Kasumi-1 (cell line): ENCODE measurements at places on chromosomes 12 and 14.

GRCh38 chr12:108973629-108974152, 47.2 kb downstream of the SVOP start:
- DNase-seq: no peak

DNA sequence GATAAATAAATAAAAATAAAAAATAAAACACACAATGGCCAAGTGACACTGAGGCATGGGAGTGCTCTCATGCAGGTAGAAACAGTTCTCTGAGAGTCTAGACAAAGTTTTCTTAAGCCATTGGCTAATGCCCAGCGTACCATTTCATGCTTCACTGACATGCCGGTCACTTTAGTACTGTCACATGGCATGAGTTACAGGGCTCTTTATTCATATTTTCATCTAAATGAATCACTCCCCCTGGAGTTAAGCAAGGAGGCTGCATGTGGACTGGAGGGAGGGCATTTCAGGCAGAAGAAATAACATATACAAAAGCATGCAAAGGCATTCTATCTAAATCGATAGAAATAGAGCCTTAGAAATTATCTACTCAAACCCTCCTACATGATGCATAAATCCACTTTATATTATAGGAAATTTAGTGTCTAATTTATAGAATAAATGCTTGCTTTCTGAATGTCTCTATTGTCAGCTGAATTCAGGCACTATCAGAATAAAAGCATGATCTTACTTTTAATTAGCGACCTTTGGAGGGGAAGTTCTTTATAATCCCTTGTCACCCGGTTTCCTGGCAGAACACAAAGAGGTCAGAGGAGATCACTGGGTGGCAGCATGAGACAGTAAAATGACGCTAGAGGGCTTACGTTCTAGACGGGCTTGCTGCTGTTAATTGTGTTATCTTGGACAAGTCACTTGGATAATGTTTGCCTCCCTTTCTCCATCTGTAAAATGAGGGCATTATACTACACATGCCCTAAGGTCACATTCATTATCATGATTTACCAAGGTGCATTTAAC, 17.5 kb downstream of the DYRK4 start:
- DNase-seq: peak; percentile 19

GRCh38 chr14:23727566-23728335, 91.6 kb downstream of the DHRS2 start:
- peak; percentile 74 for DNase-seq

DNA sequence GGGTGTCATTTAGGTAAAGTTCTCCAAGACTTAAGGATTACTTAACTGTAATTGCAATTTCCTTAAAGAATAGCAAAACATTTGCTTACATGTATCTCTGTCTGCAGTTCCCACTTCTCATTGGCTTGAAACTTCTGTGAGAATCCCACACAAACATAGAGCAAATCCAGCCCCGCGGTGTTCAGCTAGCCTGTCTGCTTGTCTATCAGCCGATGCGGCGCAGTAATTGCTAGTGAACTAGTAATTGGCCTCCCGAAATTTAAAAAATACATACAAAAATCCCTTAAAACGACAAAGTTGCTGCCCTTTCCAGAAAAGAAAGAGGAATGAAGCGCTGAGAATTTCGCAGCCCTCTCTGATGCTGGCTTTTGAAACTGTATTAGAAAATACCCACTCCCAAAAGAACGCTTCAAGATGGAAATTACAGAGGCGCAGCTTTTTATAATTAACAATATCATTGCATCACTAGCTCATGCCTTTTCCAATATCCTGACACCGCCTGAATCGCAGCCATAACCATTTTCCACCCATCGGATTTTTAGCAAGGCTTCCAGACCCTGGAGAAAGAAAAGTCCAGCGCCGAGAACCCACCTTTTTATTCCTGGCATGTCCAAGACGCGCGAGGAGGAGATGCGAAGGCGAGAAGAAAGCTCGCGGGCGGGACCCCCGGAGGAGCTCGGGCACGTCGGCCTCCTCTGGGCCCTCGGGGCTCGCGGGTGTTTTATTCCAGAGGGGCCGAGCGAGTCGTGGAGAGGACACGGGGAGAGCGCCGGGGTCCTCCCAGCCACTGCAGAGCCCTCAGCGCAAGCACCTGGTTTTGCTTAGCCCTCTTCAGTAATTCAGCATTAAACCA, 646 bp downstream of the FBLN5 start:
- DNase-seq: no peak

GRCh38 chr12:104703372-104703771, 246.6 kb downstream of the CHST11 start:
- no peak for DNase-seq

DNA sequence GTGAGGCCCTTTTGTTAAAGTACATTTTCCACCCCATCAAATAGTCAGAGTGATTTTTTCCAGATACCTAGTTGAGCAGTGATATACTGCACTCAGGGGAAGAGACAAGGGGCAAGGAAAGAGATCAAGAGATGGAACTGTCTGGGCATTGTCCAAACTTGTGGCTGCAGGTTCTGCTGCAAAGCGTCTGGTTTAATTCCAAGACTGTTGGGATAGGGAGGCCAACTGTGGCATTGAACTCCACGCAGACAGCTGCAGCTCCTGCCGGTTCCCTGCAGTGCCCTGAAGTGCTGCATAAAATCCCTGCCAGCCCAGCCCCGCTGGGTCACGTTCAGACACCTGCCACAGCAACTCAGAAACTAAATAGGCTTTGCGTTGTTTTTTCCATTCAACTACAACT, 30.5 kb downstream of the RPH3A start:
- no peak for DNase-seq

DNA sequence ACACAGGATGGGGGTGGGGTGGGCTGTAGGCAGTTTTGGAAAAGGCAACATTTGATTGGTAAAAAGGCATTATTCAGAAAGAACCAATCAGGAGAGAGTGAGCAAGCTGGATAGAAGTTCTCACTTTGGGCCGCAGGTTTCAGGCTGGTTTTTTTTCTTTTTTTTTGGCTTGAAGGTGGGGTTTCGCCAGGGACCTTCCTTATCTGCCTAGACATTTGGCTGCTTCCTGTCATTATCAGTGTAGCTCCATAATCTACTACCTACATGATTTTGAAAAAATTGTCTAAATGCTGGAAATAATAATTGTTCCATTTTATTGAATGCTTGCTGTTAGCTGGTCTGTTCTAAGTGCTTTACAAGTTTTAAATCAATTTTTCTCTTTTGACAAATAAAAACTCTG, 649.0 kb downstream of the TMTC2 start:
- DNase-seq: no peak

DNA sequence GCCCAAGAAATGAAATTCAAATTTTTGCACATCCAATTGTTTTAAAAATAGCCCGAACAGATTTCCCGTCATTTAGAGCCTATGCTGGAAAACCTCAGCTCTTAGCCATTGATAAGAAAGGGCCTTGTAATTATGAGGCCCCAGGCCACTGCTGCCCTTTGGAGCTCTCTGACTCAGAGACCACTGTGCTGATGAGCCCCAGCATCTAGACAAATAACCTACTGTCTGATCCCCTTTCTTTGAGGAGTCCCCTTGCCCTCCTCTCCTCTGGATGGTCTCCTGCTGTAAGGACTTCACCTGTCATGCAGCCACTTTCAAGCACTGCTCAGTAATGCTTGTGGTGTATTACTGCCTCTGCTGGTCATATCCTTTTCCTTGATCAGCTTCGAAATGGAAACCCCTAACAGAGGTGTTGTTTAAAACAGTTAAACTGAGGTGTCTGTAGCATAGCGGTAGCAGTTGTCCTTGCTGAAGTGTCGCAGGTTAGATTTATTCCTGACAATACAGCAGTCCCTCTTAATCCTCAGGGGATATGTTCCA, 159.9 kb upstream of the SRRM4 start:
- no peak for DNase-seq

DNA sequence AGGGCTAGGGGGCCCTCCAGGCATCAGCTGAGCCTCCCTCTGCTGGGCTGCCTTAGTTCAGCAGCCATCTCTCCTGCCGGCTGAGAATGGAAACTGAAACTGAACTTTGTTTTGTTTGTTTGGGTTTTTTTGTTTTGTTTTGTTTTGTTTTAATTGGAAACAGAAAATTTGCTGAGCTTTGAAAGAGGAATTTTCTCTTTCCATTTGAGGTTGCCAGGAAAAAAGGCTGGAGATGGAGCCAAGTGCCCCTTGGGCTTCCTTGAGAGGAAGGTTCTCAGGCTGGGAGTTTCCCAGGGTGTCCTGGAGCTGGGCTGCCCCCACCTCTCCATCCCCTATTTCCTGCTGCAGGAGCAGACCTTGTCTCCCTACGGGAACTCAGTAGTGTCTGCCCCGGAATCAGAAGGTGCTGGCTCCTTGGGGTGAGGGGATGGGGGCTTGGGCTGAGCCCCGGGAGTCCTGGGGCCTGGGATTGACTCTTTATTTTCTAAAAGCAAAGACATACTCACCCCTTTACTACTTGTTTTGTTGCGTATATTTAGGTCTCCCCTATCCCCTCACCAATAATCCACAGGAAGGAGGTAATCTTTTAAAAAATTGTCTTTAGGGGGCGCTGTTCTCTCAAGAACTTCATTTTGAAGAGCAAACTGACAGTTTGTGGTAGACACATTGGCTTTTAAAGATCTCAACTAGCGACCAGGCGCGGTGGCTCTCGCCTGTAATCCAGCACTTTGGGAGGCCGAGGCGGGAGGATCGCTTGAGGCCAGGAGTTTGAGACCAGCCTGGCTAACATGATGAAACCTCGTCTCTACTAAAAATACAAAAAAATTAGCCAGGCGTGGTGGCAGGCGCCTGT, 21.3 kb upstream of the OASL start:
- peak; percentile 83 for DNase-seq

DNA sequence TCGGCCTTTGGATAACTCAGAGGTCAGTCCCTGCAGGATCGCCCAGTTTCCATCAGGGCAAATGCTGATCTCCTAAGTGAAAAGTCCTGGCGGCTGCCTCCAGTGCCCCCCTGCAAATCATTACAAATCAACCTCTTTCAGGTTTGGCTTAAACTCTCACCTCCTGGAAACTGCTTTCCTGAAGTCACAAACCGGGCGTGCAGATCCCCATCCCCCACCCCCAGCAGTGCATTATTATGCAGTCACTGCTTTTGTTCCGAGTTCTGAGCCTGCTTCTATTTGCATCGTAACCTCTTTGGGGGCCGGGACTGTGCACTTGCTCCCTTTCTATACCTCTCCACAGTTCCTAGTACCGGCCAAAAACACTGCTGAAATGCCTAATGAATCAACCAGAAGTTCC, at the start of gene USP44:
TSS of gene USP44 (minus strand) at position 172 of the 400 bp plus-strand sequence. CDS start 17,220 bp downstream, outside the sequence.
- no peak for DNase-seq

DNA sequence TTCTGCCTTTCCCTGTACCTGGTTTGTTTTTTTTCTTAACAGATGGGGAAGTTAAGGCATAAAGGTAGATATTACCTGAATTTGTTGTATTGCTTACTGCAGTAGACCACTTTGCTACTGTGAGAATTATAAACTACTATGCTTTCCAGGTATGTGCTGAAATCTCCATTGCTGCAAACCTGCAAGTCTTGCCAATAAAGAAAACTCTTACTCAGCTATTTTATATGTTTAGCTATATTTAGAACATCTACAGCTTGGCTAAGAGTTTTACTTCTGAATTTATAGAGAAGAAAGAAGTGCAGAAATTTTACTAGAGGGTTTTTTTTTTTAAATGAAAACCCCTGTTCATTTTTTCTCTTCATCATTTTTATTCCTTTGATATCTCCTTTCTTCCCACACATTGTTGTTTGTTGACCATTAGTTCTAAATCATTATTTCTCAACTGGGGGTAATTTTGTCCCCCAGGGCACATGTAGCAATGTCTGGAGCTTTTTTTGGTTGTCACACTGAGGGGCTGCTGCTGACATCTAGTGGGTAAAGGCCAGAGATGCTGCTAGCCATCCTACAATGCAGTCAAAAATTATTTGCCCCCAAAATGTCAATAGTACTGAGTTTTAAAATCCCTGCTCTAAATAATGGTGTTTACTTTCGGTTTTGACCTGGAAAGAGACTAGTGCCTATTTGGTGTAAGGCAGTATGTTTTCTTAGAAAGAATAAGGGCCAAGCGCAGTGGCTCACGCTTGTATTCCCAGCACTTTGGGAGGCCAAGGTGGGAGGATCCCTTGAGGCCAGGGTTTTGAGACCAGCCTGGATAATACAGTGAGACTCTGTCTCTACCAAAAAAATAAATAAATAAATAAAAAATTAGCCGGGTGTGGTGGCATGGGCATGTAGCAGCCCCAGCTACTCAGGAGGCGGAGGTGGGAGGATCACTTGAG, 48.6 kb downstream of the PCNX1 start:
- DNase-seq: peak; percentile 34

DNA sequence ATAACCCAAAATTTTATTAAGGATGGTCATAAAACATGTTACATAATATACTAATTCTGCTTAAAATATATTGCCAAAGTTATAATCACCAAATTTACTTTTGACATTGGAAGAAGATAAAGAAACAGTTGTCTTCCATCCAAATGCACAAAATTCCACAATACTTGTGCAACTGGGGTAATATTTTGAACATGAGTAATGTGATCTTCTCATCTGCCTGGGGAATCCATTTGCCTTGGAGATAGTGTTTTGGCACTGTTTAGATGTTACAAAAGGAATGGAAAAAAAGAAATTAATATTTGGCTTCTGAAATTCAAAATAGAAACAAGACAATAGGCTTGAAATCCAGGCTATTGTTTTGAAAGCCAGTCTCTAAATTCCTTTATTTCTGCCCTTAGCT, 9.1 kb downstream of the GPR19 start:
- no peak for DNase-seq

DNA sequence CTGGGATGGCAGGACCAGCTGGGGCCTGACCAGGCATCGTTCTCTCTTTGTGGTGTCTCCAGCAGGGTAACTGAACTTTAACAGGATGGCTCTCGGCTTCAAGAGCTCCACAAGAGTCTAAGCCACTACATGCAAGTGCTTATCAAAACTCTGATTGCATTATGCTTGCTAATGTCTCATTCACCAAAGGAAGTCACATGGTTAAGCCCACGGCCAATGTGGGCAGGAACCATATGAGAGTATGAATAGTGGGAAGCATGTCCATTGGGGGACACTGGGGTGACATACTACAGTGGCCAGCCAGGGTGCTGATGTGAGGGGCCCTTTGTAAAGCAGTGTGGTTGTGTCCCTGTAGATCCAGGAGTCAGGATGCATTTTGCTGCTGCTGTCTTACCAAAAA, 35.0 kb upstream of the KCNA5 start:
- DNase-seq: no peak
